Hair follicular keratinocyte (primary cell): ENCODE measurements at places on chromosomes 6 and 20. TPM values are rescaled to one million over a fixed set of nuclear protein-coding genes. Genes with fewer than 3 reads are reported as not detected.

The ATP9A gene
- total RNA-seq = 2.4 and 7.2 TPM in 2 replicates

The SNRPB2 gene
- 49.8 and 73.8 TPM in 2 replicates for total RNA-seq

The CST2 gene
- not detected in 2 replicates for total RNA-seq

The SLC17A4 gene
- total RNA-seq = not detected in 2 replicates

The PAX1 gene
- total RNA-seq = not detected in 2 replicates

The SLC4A11 gene
- 3.6 and 6.8 TPM in 2 replicates for total RNA-seq

The TFAP2A gene
- 28.4 and 29.2 TPM in 2 replicates for total RNA-seq

The C20orf96 gene
- 0.15 and 0.23 TPM in 2 replicates for total RNA-seq

The LPA gene
- not detected in 2 replicates for total RNA-seq

The OVOL2 gene
- 7.4 and 14.6 TPM in 2 replicates for total RNA-seq

The SLC29A1 gene
- total RNA-seq = 23.2 and 50.3 TPM in 2 replicates

The GABRR1 gene
- total RNA-seq = not detected in 2 replicates

The TBC1D20 gene
- 21.2 and 31.8 TPM in 2 replicates for total RNA-seq

The FERMT1 gene
- total RNA-seq = 98.4 and 202 TPM in 2 replicates

The PGBD1 gene
- 3.5 and 3.9 TPM in 2 replicates for total RNA-seq

The GCNT2 gene
- 0.57 and 1.4 TPM in 2 replicates for total RNA-seq

The HUS1B gene
- total RNA-seq = 0.34 and 0.55 TPM in 2 replicates

The VGLL2 gene
- total RNA-seq = not detected in 2 replicates

The KCNB1 gene
- not detected in 2 replicates for total RNA-seq

The DNAH8 gene
- not detected in 2 replicates for total RNA-seq

The RRAGD gene
- total RNA-seq = 0.04 and 1.2 TPM in 2 replicates
